ENCODE measurements at places on chromosomes 7 and 10. TPM values are rescaled to one million over a fixed set of nuclear protein-coding genes. Genes with fewer than 3 reads are reported as not detected.

Gene CAV1
- polyA plus RNA-seq: 229 TPM

Gene CPA4
- polyA plus RNA-seq: 0.18 TPM

Gene CTAGE15
- not detected for polyA plus RNA-seq

Gene LIPK
- not detected for polyA plus RNA-seq

Gene SPDYE1
- polyA plus RNA-seq: 0.05 TPM

Gene LIPN
- polyA plus RNA-seq: 0.43 TPM

Gene ACBD5
- 7.3 TPM for polyA plus RNA-seq

Gene NPTX2
- polyA plus RNA-seq: 6.6 TPM

Gene FAM180A
- polyA plus RNA-seq: 10.0 TPM

Gene TAC1
- polyA plus RNA-seq: not detected

Gene KCNMA1
- polyA plus RNA-seq: 106 TPM

Gene GPR22
- polyA plus RNA-seq: 0.50 TPM

Gene VAX1
- polyA plus RNA-seq: not detected

Gene IFIT5
- polyA plus RNA-seq: 14.3 TPM

Measured in aorta (tissue), 5 donors.